ENCODE measurements at places on chromosomes 16 and 17.

- no peak for DNase-seq
Observed at GRCh38 chr17:5897275-5897911, 172.8 kb upstream of the WSCD1 start.

DNA sequence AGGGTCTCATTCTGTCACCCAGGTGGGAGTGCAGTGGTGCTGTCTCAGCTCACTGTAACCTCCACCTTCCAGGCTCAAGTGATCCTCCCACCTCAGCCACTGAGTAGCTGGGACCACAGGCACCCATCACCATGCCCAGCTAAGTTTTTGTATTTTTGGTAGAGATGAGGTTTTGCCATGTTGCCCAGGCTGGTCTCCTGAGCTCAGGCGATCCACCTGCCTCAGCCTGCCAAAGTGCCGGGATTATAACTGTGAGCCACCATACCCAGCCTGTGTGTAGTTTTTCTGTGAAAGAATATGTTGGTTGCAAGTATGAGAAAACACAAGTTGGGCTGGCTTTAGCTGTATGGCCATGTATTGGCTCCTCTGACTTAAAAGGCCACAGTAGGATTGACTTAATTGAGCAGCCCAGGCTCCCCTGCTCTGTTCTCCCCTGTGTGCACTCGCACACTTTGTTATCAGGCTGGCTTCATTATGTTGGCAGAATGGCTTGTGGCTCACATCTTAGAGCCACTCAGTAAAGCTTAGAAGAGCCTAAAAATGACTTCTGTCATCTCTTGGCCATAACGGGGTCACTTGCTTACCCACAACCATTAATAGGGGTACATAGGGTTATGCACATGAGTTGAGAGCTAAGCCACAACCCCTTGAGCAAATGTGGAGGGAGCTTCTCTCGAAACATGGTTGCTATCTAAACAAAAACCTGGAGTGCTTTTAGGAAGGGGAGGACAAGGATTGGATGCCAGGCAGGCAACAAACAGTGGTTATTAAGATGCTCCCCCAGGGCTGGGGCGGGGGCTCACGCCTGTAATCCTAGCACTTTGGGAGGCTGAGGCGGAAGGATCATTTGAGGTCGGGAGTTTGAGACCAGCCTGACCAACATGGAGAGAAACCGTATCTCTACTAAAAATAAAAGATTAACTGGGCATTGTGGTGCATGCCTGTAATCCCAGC, 6.1 kb downstream of the HAPSTR1 start:
- no peak for DNase-seq

DNA sequence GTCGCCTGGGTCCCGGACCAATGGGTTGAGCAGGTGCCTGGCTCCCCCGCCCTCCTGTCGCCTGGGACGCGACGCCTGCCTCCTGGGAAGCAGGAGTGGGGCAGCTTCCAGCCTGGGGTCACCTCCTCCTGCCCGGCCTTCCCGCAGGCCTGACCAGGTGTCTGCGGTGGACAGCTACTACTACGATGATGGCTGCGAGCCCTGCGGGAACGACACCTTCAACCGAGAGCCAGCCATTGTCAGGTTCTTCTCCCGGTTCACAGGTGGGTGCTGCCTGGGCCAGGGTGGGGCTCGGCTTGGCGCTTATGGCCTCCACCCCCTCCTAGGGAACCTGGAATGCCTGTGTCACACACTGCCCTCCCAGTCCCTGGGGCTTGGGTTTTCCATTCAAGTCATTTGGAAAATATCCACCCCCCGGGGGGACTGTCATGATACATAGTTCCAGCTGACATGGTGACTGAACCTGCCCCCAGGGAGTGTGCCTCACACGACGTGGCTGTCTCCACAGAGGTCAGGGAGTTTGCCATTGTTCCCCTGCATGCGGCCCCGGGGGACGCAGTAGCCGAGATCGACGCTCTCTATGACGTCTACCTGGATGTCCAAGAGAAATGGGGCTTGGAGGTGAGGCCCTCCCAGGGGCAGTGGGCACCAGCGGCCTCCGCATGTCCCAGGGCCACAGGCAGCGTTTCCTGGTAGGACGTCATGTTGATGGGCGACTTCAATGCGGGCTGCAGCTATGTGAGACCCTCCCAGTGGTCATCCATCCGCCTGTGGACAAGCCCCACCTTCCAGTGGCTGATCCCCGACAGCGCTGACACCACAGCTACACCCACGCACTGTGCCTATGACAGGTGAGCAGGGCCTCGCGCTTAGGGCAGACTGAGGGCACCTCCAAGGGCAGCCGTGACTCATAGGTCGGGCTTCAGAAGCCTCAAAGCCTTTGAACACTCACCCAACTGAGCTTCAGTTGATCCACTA, 2.3 kb downstream of the DNASE1 start:
- DNase-seq: no peak

DNA sequence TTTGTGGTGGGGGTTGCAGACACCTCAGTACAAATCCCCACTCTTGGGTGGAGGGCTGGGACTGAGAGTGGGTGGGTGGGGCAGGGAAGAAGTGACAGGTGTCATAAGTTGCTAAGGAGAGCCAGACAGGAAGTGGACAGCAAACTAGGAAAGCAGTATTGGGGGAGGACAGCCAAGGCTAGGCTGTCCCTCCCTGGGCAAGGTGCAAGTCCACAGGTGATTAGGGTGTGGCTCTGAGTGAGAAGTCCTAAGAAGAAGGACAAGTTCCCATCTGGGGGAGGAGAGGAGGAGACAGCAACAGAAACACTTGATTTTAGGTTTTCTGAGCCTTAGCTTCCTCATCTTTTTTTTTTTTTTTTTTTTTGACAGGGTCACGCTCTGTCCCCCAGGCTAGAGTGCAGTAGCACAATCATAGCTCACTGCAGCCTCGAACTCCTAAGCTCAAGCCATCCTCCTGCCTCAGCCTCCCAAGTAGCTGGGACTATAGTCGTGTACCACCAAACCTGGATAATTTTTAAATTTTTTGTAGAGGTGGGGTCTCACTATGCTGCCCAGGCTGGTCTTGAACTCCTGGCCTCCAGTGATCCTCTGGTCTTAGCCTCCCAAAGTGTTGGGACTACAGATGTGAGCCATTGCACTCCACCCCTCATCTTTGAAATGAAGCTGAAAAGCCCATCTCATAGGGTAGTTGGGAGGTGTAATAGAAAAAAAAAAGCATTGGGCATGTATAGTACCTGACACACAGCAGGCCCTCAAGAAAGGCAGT, 2.5 kb downstream of the MAPK3 start:
- DNase-seq: no peak

GRCh38 chr17:77392376-77393273, 251.9 kb downstream of the SEC14L1 start:
- DNase-seq: no peak

GRCh38 chr17:69761767-69762321, 313.2 kb upstream of the KCNJ16 start:
- DNase-seq: peak; percentile 41

Data from MV-4-11 (cell line).